ENCODE measurements at places on chromosomes 2 and 18.

DNA sequence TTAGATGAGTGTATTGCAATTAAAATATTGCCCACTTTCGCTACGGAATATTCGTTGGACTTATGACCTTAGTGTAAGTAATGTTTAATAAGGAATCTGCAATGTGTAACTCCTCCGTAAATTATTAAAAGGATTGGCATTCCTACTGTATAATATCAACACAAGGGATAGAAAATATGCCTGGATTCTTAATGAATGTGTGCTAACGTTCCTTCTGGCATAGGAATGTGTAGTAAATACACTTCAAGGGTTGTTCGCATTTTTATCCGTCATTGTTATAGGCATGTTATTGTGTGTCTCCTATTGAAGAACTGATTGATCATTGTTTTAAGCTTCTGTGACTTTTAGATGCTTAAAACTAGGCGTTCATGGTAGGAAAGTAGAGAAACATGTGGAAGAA, 134.5 kb downstream of the NEDD4L start:
- no peak for DNase-seq

- DNase-seq: no peak
These were observed 910.1 kb upstream of the CELF4 start for GRCh38 chr18:38475686-38476085.

DNA sequence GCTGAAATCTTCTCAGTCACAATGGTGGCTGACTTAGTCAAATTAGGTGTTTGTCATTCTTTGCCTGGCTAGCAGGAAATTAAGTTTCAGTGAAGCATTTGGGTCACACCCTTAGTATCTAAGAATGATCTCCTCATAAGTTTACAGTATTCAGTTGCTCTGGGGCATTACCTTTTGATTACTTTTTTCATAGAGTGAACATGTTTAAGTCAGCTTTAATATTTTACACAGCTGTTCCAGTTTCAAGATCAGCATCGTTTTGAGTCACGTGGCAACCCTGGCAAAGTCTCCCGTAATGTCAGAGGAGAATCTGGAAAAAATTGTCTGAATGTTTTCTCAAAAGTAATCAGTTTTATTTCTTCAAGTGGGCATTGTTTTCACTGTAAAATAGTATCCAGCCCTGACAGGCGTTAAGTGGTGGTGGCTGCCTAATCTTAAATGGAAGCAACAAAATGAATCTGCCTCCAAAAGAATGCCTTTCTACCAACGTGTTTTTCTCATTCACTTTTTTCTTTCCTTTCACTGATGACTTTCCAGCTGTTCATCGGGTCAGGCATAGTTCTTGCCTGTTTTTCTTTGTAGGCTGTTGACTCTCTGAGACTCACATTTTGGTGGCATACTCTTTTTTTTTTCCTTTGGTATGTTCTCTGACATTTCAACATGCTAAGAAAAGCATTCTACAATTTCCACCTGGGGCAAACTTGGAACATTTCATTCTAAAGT, 319.6 kb upstream of the TCF4 start:
- no peak for DNase-seq

DNA sequence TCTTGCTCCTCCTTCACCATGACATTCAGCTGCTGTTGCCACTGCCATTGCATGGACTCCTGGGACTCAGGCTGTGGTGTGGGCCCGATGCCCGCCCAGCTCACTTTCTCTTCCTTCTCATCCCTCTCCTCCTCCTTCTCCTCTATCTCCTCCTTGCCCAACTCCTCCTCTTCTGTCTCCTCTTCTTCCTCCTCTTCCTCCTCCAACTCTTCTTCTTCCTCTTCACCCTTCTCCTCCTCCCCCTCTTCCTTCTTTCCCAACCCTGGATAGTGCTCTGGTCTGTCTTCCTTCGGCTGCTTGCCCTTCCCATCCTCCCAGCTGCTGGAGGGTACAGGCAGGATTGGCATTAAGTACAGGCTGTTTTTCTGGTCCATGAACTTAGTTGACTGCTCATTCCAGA, 10.8 kb upstream of the CRYBA2 start:
- no peak for DNase-seq

GRCh38 chr18:35019933-35020332, 21.3 kb upstream of the MAPRE2 start:
- no peak for DNase-seq

DNA sequence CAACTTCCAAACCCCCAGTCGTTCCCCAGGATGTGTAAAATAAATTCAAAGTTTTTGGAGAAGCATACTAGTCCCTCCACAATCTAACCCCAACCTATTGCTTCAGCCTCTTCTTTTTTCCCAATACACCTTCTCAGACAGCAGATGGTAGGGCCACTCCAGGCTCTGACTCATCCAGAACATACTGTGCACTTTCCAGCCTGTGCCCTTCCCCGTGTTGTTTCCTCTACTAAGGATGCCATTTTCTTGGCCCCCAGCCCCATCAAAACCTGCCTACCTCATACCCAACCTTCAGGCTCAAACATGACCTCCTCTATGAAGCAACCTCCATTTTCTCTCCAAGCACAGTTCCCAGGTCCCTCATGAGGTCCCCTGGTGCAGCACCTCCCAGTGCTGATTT, 669.3 kb downstream of the BCL11A start:
- DNase-seq: no peak

GRCh38 chr2:151114874-151115273, 146.8 kb downstream of the RBM43 start:
- DNase-seq: no peak

GRCh38 chr2:200747668-200748618, 63.8 kb upstream of the BZW1 start:
- peak; percentile 92 for DNase-seq

DNA sequence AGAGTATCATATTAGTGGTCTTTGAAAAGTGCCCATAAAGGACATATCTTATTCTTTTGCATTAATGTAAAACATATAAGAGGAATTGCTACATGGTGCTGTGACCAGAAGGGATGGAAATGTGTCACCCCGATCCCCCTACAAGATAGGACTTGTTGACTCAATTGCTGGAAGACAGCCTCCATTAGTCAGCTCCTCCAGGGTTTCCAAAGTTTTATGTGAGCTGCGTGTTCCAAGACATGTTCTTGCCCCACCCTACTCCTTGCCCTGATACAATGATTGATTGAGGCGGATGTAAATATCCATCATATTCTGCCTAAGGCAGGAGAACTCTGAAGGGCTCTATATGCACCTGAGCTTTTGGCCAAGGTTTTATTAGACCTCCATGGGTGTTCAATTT, 541.0 kb upstream of the ZEB2 start:
- DNase-seq: no peak

GRCh38 chr2:42084231-42084671, 36.4 kb downstream of the PKDCC start:
- DNase-seq: no peak

DNA sequence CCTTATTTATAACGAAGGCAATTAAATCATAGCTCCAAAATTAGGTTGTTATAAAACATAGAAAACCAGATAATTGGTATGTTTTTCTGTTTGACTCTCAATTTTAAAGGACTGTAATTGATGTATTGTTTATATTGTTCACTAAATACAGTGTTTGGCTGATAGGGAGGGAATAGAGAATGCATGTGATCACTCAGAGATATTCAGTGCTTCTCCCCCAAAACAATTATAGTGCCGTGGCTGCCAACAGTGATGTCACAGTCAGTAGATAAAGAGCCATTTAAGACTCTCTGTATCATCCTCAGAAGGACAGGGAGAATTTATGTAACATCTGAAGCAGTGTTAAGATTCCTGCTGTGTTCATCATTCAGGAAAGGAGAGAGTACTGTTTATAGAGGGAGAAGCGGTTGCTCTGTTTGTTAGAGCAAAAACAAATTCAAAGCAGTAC, 69.6 kb downstream of the PHLPP1 start:
- DNase-seq: peak; percentile 36

DNA sequence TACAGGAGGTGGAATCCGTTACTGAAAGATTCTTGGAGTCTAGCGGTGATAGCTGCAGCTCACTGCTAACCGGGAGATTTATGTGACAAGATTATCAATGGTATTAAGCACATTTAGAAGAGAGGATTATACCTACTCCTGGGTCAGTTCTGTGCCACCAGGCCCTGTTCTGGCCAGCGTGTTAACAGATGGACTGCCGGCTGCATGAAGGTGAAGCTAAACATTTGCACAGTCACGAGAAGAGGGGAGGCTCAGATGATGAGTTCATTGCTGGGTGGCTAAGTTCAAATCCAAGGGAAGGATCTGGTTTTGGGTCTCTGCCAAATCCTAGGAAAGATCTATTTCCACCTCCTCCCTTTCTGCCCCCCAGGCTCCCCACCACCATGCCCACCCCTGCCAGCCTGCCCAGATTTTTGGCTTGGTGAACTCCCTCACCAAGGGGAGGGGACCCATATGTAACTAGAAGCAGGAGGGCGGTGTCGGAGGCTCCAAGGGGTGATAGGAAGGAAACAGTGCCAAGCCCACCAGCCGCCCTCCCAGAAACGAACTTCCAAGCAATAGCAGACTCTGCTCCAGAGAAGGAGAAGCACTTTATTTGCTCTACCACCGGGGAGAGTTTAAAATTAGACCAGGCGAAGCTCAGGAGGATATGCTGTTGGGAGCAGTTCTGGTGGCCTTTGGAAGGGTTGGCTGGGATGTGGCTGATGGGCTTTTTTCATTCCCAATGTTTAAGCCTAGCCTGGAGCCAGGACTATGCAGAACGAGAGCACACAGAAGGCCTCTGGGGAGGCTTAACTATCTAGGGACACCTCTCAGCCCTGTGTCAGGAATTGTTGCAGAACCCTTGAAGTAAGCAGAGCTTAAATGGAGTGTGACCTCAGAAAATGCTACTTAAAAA, 200.5 kb downstream of the KLHL29 start:
- DNase-seq: no peak

- DNase-seq: no peak
These were observed 112.8 kb upstream of the MAP3K20 start for GRCh38 chr2:172962824-172963223.

DNA sequence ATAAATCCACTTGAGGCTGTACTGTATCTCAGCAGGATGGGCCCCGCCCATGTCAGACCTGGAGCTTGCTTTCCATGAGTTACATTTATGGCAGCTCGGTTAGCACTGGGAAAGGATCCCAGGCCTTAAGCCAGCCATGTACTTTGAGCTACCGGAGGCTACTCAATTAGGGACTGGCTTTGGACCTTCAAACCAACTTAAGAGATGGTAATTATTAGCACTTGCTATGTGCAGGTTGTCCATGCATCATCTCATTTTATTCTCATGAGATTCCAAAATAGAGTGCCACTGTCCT, 64.4 kb downstream of the ACTR2 start:
- no peak for DNase-seq

DNA sequence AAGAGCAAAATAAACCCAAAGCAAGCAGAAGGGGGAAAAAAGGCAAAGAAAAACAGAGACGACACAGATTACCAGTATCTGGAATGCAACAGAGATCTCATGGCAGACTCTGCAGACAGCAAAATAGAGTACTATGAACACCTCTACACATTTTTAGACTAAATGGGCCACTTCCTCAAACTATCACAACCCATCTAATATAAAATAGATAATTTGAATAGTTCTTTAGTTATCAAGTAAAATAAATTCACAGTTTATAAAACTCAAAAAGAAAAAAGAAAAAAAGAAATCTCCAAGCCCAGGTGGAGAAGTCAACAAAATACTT, 16.6 kb downstream of the SESTD1 start:
- no peak for DNase-seq

DNA sequence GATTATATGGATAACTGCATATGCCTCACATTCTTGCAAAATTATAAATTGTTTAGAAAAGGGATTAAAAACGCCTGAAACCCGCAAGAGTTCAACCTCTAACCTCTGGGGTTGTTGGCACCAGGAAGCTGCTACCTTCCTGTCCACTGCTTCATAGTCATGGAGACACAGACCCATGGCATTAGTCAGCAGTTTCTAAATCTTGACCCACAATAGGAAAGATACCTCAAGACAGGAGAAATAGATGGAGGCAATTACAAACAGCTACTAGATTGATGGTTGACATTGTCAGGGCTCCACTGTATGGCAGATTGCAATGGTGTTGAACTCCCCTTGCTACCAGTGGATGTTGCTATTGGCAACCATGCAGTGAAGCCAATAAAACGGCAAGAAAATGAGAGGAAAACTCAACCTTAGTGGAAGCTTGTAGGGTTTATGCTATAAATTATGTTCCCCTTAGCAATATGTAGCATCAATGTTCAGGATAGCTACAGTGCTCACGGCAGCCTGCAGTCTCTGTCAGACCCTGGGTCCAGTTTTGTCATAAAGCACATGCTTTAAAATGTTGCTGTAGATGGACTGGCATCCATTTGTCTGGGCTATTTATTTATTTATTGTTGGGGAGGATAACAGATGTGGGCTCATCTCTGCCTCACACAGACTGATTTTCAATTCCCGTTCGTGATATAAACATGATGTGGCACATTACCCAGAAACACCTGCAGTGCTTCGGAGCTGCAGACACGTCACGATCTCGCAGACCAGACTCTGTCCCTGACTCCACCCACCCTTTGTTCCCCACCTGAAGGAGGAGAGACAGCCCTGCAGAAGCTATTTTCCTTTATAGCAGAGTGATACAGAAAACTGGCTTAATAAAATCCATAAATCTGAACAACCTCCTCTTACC, 233.4 kb downstream of the AGPS start:
- DNase-seq: no peak

- DNase-seq: no peak
These were observed 36.9 kb downstream of the FAM168B start for GRCh38 chr2:131056204-131056931.

DNA sequence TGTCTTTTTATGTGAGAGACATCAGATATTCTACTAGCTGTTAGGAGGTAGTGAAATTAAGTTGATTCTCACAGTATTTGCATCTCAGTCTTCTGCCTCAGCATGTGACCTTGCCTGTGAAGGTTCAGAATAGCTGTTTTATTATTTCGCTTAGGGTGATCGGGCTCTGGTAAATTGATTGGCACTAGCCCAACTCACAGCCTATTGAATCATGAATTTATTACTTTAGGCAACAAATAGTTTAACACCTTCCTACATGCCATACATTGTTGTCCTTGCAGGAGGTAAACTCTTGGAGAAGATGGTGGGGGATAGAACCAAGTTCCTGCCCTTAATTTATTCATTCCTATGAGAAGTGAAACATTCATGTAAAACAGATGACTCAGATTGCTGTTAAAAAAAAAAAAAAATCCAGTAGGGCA, 101.9 kb downstream of the GPD2 start:
- DNase-seq: no peak

GRCh38 chr2:185202381-185202780, 536.2 kb upstream of the FSIP2 start:
- no peak for DNase-seq

DNA sequence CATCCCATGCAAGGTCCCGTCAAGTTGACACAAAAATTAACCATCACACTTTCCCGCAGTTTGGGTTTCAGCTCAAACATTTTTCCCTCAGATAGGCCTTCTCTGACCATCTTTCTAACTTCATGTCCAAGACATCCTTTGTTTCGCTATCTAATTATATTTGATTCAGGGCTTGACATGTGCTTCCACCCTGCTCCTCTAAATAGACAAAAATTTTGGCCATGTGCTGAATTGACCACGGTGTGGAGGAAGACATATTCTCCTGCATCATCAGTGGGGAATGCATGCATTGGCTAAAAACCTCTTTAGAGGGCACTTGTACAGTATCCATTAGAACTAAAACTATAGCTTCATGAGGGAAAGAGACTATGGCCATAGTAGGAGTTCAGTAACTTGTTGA, 81.2 kb downstream of the PLCL1 start:
- DNase-seq: no peak

- no peak for DNase-seq
These were observed 50.5 kb downstream of the KLHL29 start for GRCh38 chr2:23435250-23436035.

- no peak for DNase-seq
These were observed 17.1 kb upstream of the IL1R2 start for GRCh38 chr2:101974663-101975062.

All from AG04449 (cell line).